ENCODE measurements at places on chromosomes 11 and 22.
A peak's percentile ranks its signal among the peaks of the same experiment; 100 is the strongest.

- DNase-seq: peak; percentile 63
These were observed 52.7 kb downstream of the PHF21B start for GRCh38 chr22:44956840-44957767.

DNA sequence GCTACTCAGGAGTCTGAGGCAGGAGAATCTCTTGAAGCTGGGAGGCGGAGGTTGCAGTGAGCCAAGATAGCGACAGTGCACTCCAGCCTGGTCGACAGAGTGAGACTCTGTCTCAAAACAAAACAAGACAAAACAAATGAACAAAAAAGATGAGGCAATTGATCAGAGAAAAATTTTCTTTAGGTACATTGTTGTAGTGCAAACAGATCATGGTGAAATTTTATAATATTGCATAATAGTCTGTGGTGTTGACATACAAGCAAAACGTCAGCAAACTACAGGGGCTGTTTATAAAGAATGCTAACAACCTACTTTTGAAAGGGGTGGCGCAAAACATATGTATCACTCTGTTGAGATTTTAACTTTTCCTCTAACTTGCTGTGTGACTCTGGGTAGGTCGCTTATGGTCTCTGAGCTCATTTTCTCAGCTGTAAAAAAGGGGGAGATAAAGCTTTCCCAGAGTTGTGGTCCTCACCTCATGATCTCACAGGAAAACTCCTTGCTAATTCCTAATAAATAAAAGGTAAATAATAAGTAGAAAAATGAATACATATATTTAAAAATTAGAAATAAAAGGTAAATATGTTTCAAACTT, 64.8 kb upstream of the NUP160 start:
- no peak for DNase-seq

DNA sequence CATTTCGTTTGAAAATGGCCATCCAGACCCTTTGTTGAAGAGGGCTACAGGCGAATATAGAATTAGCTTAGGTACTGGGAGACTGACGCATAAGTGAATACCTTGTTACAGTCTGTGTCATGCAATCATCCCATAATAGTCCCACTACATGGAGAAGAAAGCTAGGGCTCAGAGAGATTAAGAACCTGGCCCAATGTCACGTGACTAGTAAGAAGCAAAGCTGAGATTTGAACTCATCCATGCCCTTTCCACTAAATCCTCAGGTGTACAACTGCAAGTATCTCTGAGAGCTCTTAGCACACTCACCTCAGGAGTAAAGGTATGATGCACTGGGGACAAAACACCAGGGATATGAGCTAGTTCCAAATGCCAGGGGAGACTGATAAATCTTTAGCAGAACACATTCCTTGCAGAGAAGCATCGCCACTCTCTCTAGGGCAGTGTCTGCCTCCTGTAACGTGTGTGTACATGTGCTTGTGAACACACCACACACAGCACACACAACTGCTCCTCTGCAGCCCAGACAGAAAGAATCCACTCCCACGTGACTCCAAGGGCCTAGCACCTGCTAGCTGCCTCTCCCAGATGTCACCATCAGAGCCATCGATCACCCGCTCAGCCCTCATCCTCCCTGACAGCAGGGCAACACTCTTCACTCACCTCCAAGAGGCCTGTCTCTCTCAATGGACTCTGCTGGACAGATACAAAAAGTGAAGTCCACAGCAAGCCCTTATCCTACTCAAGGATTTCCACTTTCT, 402.8 kb downstream of the NXPE2 start:
- no peak for DNase-seq

DNA sequence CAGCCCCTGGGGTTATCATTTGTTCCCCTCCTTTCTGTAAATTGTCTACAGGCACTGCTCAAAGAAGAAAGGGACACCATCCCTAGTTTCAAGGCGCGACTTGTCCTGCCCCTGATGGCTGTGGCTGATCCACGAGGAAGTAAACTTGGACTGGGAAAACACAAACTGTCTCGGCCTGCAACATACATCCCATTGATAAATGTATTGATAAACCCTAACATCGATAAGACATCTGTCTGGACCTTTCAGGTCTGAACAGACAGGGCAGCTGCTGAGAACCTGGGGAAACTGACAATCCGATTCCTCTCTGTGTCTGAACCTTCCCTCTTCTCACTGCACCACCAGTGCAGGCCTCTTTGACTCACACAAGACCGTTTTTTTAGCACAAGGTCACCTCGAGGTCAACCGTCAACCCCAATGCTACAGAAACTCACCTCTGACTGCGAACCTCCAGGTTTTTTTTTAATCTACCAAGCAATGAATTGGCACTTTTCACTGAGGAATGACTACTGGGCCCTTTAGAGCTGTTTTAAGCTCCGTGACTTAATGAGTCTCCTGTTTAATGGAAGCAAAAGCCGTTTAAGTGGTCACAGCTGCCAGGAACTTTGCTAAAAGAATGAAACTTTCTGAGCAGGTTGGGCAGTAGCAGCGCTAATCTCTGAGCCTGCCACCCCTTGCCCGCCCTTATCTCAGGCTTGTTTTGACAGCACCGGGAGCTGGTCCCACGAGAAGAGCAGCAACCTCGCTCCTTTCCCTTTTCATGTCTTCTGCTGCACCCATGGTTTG, 203.8 kb upstream of the TMEM45B start:
- peak; percentile 39 for DNase-seq

DNA sequence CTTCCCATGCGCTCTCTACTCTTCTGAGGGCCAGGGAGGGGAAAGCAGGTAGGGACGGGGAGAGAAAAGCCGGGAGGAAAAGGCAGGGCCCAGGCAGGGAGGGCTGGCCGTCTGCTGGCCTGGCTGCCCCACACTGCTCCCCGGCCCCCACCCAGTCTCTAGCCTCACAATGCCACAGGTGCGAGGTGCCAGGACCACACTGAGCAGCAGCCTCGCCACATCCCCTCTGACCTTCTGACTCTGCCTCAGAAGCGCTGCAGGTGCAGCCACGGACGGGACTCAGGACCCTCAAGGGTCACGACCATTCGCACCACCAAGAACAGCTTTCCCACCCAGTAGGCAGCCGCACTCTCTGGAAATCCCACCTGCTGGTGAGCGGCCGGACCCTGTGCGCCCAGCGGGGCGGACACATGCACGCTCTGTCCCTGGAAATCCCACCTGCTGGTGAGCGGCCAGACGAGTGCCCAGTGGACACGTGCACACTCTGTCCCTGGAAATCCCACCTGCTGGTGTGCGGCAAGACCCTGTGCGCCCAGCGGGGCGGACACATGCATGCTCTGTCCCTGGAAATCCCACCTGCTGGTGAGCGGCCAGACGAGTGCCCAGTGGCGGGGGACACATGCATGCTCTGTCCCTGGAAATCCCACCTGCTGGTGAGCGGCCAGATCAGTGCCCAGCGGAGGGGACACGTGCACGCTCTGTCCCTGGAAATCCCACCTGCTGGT, 20.1 kb downstream of the TOLLIP start:
- DNase-seq: peak; percentile 56

- peak; percentile 87 for DNase-seq
These were observed at the start of gene KMT5B for GRCh38 chr11:68213135-68213515. Gene KMT5B (minus strand): TSS chr11:68213296. CDS start chr11:68190076, 23,220 bp downstream.

DNA sequence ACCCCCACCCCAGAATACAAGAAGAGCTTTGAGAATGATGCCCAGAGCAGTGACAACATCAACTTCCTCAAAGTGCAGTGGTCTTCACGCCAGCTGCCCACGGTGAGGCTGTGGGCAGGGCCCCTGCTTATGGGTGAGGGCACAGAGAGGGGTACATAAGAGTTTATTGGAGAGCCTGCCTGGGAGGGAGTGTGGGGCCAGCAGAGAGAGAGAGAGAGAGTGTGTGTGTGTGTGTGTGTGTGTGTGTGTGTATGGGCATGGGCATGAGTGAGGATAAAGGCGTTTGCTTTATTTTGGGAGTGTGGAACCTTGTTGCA, 9.5 kb downstream of the PHOX2A start:
- no peak for DNase-seq

DNA sequence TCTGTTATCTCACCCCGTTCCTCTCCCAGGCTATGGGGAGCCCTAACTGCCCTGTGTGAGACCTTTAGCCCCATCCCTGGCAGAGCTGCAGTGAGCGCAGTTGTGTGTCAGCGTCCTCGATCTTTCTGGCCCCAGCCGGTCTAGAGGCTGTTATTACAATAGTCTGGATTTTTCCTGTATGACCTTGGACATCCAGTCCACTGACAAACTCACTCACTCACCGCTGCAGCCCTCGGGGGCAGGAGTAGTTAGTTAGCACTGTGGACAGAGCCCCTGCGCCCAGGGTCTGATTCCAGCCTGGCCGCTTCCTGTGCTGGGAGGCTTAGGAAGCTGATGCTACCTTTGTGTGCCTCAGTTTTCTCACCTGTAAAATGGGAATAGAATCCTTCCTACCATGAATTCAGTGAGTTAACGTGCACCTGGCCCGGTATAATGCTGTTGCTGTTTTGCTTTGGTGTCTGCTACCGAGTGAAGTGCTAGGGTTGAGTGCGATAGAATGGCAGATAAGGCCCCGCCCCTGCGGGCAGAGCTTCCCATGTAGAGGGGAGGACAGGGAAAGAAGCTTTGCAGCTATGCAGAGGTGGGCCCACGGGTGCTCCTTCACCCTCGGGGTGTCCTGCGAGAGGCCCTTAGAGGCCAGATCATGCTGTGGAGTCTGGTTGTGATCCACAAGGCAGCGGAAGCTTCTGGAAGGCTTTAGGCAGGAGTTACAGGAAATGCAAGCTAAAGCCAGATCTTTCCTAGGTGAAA, 3.0 kb downstream of the LRP5 start:
- DNase-seq: no peak

DNA sequence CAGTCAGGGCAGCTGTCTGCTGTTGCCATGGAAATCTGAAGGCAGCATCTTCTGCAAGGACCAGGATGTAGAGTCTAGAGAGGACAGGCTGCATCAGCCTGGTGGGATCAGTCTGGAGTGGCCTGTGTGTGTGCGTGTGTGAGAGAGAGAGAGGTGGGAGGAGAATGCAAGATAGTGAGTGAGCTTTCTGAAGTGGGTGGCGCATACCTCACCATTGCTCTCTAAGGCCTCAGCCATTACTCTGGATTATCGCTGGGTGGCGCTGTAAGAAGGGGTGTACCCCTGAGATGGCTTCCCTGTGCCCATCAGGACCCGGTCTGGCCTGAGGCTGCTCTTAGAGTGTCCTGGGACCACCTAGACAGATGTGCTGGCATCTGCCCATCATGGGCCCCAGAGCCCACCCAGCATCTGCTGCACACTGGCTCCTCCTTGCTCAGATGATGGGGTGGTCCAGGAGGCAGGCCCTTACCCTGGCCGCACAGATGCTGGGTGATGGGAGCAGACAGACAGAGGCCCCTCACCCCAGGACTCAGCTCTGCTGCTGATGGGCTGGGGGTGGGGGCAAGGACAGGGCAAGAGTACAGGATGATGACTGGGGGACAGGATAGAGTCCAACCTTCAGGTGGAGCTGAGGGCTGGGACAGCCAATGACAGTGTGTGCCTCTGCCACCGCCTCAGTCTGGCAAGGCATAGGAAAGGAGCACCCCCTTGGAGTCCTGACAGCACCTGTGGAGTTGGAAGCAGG, 25.7 kb upstream of the TUB start:
- DNase-seq: no peak

DNA sequence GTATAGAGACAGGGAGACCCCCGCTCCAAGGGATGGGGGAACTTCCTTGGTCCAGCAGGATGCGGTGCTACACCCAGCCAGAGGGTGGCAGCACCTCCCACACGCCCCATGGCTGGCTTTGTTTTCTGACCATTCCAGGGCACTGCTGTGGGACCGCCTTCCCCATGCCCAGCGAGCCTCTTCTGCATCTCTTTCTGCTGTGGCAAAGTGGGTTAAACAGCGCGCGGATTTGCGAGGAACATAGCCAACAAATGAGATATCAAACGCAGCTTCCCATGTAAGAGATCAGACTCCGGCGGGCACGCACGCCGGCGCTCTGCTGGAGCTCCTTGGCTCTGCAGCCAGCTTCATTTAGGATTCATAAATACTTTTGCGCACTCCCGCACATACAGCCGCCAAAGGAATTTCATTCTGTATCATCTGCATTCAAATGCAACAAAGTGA, 485.8 kb upstream of the CADM1 start:
- no peak for DNase-seq

DNA sequence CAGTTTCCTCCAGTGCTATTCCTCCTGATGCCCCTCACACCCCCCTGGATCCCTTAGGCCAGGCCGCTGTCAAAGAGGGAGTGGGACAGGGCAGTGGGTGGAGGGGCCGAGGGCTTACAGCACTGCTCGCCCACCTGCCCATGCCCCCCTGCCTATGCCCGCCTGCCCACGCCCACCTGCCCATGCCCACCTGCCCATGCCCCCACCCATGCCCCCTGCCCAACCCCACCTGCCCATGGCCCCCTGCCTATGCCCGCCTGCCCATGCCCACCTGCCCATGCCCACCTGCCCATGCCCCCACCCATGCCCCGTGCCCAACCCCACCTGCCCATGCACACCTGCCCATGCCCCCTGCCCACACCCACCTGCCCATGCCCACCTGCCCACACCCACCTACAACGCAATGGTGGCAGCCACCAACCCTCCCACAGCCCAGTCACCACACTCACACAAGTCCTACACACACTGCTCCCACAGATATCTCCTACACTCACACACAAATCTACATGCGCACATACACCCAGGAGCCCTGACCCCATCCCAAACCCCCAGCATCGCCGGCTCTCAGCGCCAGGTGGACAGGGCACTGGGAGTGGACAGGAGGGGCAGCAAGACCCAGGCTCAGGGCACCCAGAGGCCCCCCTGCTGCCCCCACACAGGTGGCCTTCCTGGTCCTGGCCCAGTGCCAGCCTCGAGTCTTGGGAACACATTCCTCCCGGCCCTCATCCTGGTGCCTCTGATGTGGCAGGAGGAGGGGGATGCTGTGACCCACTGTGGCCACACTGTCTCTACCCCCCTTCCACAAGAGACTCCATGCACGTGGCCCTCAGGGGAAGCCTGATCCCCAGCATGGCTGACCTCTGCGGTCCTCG, 61.8 kb downstream of the CYTH4 start:
- no peak for DNase-seq

GRCh38 chr11:24688981-24689380, 192.1 kb downstream of the LUZP2 start:
- DNase-seq: peak; percentile 20

DNA sequence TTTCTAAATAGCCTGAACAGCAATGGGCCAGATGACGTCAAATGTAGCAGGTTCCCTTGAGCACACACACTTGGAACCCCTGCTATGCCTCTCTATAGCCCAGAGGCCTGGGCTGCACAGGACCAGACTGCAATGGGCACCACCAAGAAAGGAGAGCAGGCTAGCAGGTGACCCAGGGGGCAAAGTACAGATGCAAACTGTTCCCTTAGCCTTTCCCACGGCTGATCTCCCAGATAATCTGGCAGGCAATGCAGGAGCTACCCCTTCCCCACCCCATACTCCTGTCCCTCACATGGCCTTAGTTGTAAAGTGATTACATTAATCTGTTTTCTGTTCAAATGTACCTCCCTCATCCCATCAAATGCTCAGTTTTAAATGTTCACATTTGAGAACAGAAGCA, 41.3 kb downstream of the SMCO4 start:
- no peak for DNase-seq

DNA sequence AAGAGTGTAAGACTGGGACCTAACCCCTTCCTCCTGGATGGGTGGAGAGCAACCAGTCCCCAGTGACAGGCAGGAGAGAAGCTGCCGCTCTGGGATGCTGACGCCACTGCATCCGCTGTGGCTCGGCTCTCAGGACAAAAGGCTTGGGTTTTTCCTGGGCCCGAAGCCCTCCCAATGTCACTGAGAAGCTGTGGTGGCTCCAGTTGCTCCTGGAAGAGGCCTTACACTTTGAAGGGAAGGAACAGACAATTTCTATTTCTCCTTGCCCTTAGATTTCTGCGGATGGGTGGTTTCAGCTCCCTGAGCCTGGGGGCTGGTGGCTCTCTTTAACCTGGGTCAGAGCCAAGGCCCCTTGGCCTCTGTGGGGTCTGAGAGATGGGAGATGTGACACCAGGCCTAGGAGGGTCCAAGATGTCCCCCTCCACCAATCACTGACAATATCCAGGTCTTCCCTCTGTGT, 21.4 kb downstream of the TPBGL start:
- DNase-seq: peak; percentile 46

Measured in kidney (tissue), 22 donors.